ENCODE measurements at places on chromosomes 11 and 22.

- DNase-seq: no peak
Observed at GRCh38 chr11:123523539-123523938, 93.5 kb downstream of the GRAMD1B start.

- DNase-seq: no peak
Observed at GRCh38 chr22:48370508-48371325, 1457.0 kb downstream of the BRD1 start.

- no peak for DNase-seq
Observed at GRCh38 chr11:109012991-109013390, 348.1 kb downstream of the DDX10 start.

- no peak for DNase-seq
Observed at GRCh38 chr11:90407350-90407749, 184.5 kb upstream of the CHORDC1 start.

DNA sequence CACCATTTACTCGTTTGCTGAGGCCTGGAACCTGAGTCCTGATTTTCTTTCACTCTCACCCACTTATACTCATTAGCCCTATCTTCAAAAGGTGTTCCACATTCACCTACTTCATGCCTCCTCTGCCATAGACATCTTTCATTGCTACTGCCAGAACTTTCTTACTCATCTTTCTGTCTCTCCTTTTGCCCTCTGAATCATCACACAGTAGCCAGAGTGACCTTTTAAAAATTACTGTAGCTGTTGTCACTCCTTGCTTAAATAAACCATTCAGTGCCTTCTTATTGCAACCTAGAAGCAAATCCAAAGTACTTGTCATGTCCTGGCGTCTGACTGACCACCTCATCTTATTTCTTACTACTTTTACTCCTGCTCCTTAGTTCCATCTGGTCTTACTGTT is 38.2 kb downstream of the ATXN10 start:
- DNase-seq: no peak

DNA sequence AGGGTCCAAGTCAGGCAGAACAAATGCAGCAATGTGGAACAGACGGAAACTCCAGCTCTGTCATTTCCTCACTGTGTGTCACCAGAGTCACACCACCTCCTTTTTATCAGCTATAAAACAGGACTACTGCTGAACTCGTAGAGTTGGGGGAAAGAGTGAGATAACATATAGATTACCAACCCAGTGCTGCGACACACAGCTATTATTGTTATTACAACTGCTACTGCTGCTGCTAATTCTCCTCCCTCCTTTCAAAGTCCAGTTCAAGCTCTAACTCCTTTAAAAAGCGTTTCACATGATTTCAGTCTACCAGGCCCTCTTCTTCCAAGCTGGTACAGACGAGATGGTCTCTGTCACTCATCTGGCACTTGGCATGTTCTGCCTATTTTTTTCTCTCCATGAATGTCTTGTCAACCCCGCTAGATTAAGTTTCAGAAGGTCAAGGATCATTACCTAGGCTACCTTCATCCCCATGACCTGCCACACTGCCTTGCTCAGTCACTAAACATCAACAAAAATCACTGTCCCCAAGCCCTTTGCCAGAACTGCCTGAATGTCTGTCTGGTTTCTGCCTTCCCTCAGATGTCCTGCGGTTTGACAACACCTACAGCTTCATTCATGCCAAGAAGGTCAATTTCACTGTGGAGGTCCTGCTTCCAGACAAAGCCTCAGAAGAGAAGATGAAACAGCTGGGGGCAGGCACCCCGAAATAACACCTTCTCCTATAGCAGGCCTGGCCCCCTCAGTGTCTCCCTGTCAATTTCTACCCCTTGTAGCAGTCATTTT is 3.7 kb upstream of the MTFP1 start:
- no peak for DNase-seq

- no peak for DNase-seq
Observed at GRCh38 chr11:58730507-58731089, 1.1 kb downstream of the GLYAT start.

- DNase-seq: no peak
Observed at GRCh38 chr11:79335681-79336080, 105.1 kb downstream of the TENM4 start.

- no peak for DNase-seq
Observed at GRCh38 chr22:21026783-21027692, 5.3 kb downstream of the SLC7A4 start.

DNA sequence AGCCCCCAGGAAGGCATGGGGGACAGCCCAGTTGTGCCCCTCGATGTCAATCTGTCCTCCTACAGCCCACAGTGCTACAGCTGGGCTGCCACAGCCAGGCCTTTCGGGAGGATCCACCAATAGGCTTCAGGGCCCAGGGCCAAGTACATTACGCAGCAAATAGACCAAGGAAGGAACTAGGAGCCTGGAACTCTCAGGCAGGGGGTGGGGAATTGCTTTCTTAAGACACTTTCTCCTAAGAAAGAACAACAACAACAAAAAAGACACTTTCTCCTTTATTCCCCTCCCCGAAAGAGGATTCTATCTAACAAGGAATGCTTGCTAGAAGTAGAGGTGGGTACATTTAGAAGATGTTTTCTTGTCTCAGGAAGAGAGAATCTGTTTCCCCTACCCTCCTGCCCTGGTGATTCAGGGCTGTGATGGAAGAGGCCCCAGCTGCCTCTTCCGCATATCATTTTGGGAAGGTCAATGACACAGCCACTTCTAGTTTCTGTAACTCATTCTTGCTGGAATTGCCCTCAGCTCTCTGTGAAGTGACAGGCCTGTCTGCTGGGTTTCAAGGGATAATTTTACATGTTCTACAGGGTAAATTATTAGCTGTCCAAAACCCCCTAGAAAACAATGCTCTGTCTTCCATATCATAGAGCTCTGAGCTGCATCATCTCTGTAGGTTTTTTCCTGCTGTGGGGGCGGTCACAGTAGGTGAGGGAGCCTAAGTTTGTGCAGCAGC is 6.0 kb upstream of the MALAT1 start:
- DNase-seq: no peak

DNA sequence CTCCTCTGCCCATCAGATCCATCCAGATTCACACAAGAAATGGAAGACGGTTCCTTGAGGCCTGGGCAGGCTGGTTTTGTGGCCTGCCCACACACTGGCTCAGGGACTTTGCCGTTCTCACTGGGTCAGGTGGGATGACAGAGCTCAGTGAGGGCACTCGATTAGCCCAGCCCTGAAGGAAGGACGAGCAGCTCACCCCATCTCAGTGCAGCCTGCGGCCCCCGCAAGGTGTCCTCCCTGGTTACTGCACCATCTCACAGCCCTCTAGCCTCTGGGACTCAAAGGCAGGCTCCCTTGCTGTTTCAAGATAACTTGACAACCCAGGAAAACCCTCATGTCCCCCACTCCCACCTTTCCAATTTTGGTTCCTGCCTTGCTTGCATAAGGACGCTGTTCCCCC is 4.2 kb downstream of the SLC16A8 start:
- no peak for DNase-seq

DNA sequence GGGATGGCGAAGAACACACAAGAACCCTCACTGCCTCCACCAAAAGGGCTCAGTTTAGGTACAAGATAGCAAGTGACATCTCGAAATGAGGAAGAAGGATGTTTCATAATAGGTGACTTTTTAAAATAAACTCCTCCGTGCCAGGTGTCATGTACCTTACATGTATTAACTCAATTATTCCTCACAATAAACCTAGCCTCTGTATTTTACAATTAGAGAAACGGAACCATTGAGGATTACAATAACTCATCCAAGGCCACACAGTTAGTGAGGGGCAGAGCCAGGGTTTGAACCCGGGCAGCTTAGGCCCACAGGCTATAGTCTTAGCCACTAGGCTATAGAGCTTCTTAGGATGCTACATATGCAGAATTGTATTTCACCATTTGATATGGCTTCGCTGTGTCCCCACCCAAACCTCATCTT is 965 bp upstream of the PAMR1 start:
- DNase-seq: no peak

DNA sequence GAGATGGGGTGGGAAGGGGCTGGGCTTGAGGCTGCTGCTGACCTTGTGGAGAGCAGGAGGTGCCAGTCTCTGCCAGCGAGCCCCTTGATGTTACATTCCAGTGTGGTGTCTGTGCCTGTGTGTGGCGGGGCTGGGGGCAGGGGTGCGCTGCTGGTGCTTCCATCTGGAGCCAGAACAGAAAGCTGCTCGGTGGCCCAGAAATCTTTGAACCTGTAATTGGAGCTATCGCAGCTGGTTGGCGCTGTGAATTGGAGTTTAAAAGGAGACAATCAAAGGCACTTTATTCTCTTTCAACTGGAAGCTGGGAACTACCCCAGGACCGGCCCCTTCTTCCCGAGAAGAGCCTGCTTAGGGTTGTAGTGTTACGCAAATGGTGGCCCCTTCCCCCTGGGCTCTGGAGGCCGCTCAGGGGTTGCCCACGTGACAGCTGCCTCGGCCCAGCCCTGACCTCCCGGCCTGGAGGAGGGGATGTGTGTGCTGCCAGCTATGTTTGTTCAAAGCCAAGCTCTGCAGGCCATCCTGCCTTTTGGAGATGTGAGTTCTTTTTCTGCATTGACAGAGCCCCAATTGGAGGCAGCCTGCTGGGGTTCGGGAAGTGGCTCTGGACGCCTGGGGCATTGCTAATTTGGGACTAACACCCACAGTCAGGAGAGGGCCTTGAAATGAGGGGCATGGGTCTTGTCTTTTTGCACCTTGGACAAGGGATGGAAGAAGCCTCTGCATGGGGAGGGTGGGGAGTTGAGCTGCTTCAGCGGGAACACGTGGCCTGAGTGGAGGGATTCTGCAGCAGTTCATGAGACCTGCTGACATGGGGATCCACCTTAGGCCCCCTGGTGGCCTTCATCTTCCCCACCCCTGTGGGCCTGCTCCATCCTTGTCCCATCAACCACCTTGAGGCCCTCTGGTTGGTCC is 14.0 kb upstream of the ARSA start:
- DNase-seq: no peak

- DNase-seq: no peak
Observed at GRCh38 chr22:48891688-48892577, 935.7 kb downstream of the BRD1 start.

- no peak for DNase-seq
Observed at GRCh38 chr22:29748248-29748893, 18.4 kb downstream of the ZMAT5 start.

DNA sequence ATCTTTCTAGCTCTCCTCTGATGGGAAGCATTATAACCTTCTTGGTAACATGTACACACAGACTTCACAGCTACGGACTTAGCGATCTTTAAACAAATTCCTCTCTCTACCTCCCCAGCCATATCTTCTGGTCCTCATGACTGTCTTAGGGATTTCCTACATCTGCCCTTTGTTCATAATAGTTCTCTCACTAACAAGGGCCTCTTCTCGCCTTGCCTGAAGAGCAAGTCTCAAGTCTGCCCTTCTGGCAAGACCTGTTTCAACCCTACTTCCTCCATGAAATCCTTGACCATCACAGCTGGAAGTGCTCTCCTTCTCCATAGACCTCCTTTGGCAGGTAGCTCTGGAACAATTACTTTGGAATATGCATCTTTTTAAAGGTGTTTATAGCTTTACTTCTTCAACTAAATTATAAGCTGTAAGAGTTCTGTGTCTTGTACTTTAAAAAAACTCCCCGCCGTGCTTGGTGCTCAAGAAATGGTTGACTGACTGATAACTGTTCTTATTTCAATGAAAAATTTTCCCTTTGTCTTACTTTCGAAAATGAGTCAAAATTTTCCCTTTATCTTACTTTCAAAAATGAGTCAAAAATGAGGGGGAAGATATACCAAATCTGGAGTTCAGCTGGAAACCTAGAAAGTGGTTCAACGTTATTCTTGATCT is 34.7 kb downstream of the SNX19 start:
- no peak for DNase-seq

DNA sequence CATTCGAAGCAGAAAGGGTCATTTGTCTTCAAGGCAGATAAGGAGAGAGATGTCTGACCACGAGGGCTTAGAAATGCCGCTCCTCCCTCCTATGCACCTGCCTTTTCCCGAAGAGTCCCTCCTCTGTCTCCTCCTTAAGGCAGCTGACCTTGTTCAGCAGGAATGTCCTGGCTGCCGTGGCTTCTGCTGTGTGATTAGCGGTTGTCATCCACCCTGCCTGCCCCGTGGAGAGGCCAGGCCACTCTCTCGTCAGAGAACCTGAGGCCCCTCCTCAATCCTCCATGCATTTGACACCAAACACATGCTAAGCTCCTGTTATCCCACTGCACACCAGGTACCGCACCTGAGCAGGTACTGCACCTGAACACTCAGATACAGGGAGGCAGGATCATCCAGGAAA is 834.6 kb downstream of the TBC1D22A start:
- DNase-seq: no peak

DNA sequence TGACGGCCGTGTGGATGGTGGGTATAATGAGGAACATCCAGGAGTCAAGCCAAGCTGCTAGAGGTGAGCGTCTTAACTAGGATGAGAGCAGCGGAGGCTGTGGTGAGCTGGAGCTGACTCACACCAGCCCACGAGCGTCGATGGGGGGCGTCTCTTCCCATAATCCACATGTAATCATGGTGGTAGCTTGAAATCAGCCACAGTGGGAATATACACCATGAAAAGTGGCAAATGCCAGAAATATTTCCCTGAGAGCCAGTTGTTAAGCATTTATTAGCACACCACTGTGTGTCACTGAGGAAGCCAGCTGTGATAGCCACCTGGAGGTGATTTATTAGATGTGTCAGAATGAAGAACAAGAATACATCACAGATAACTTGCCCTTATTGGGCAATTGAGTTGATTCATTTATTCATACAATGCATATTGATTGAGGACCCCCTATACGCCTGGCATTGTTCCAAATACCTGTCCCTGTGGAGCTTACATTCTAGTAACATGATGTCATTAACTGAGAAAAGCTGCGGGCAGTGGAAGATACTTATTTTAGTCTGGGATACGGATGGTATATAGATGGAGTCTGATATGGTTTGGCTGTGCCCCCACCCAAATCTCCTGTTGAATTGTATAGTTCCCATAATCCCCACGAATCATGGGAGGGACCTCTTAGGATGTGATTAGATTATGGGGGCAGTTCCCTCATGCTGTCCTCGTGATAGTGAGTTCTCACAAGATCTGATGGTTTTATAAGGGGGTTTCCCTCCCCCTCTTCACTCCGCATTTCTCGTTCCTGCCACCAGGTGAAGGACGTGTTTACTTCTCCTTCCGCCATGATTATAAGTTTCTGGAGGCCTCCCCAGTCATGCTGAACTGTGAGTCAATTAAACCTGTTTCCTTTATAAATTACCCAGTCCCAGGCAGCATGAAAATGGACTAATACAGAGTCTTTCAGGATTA is 473.4 kb downstream of the METTL15 start:
- DNase-seq: no peak

DNA sequence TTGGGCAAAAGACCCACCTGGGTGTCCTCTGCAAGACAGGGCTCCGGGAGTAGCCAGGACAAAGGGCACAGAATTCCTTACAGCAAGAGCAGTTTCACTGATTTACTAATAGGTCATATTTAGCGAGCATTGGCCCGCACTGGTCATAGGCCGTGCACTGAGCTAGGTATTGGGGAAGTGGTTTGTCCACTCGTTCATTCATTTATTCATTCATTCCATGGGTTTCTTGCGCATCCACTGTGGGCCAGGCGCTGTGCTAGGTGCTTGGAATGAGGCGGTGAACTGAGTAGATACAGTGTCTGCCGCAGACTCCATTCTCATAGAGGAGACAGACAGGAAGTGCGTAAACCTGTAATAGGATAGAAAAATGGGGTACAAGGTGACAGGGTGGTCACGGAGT is 13.2 kb upstream of the LINC01488 start:
- no peak for DNase-seq

GRCh38 chr11:4626207-4627099 is 10.8 kb upstream of the OR51D1 start:
- DNase-seq: peak; percentile 65

Data from T1000 (cell line).